D341Med (cell line): ENCODE measurements at places on chromosomes 3 and 15.

GRCh38 chr3:97954228-97954827 lies 17.9 kb downstream of the RIOX2 start:
- DNase-seq: no peak

DNA sequence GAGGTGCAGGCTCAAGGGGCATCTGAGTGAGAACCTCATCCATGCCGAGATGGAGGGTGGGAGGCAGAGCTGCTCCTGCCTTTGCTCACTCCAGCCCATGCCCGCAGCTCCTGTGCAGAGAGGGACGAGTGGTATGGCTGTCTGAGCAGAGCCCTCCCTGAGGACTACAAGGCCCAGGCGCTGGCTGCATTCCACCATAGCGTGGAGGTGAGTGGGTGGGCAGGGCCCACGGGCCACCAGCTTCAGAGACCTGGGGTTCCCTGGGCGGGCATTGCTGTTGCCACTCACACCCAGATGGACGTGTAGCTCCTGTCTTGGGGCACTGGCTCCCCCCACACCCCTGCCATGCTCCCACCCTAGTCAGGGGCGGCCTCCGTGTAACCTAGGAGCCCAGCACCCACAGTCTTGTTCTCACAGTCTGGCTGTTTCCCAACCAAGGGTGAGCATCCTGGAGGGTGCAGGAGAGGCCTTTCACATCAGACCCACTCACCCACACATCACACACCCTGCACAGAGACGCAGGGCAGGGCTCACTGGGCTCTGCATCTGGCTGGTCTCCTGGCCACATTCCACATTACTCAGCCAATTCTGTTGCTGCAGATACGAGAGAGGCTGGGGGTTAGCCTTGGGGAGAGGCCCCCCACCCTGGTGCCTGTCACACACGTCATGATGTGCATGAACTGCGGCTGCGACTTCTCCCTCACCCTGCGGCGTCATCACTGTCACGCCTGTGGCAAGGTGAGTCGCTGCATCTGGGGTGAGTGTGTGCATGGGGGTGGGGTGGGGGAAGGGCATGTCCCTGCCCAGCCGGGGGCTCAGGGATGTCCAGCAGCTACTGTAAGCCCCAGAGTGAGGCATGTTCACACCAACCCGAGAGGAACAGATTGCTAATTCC lies 25.3 kb upstream of the NR2C2 start:
- no peak for DNase-seq

GRCh38 chr3:151875759-151876158 lies 2.3 kb downstream of the SUCNR1 start:
- no peak for DNase-seq

DNA sequence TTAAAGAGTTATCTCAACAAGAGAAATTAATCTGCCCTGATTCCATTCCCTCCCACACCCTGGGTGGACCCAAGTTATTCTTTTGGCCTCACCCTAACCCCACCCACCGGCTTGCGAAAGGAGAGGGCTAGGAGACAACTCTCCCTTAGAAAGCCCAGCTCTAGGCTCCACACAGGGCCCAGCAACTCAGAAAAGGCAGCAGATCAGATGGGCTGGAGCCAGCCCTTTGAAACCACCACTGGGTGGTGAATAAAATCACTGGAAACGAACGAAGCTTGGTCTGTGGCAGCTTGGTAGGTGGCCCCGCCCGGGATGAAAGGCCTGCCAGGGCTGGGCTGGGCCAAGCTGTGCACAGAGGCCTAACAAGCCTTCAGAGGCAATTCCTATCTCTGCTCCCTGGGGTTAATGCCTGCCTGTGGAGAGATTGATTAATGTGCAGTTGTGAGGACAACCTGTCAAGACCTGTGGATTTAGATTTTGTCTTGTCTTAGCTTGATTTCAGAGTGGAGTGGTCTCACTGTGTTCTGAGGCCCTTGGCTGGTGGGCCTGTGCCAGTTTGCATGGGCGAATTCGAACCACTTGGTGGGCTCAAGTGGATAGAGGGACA lies 38.8 kb downstream of the BHLHE40 start:
- no peak for DNase-seq

- DNase-seq: no peak
These were observed 6.3 kb downstream of the CHAC1 start for GRCh38 chr15:40959331-40960141.

DNA sequence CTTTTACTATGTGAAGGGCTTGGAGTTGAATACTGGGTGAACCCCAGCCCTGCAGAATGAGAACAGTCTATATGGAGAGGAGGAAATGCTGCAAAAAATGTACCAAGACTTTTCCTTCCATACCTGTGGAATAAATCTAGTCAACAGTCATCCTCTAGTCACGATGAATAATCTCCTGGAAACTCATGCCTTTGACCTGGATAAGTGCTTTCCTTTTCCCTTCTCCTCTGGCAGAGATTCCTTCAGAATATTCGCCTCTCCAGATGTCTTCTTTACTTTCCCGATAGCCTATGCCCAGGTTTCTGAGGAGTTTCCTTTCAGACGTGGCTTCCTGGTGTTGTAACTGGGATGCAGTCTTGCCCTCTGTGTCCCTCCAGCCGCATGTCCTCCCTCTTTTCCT lies 28.1 kb downstream of the CCNL1 start:
- no peak for DNase-seq
